ENCODE measurements at places on chromosomes 2 and 18.

DNA sequence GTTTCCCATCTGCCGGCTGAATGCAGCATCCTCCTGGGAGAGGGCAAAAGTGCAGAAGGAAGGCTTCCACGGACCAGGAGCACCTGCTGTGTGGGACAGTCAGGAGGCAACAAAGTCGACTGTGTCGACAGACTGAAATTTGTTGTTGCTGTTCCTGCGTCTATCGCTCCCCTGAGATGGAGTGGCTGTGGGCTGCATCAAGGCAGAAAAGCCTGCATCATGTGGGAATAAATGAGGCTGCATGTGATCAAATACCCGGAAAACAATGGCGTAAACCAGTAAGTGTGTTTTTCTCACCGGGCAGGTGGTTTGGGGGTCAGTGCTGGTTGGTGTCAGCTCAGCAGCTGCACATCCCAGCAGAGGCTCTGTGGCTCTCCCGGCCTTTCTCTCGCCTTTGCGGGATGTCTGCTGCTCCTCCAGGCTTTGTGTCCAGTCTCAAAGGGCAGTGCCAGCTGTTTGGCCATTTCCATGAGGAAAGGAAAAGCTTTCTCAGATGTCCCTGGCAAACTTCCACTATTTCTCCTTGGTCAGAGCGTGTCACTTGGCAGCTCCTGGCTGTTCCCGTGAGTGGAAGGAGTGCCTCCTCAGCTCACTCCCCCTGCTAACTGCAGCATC, 262.4 kb downstream of the NDUFA10 start:
- DNase-seq: no peak

DNA sequence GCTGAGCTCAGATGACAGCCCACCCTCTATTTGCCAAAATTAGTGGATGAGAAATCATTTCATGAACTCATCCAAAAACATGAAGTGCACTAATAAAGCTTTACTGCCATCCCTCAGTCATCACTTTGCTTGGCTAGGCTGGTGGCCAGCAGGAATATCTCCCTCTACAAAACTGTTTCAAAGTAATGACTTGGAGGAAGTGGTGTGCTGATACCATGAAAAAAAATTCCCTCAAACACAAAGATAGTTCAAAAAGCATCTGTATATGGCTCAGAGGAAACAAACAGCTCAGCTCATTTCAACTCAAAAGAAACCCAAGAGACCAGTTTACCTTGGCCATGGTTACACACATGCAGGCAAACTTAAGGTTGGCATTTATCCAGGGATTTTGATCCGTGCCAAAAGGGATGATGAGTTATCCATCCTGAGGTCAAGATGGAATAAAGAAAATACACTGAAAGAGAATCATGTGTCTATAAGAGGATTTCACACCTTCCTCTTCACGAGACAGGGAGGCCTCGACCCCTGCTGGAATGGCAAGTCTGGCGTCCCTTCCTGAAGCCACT, 18.4 kb upstream of the WIPF1 start:
- DNase-seq: no peak

DNA sequence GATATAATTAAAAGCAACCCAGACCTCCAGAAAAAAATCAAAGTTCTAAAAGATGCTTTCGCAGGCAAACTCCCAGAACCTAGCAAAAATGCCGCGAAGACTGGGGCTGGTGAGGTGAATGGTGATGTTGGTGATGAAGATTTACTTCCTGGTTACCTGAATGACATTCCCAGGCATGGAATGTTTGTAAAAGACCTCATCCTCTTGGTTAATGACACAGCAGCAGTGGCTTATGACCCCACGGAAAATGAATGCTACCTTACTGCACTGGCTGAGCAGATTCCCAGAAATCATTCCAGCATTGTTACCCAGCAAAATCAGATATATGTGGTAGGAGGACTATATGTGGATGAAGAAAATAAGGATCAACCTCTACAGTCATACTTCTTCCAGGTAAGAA, 994 bp downstream of the KLHL41 start:
- DNase-seq: no peak

DNA sequence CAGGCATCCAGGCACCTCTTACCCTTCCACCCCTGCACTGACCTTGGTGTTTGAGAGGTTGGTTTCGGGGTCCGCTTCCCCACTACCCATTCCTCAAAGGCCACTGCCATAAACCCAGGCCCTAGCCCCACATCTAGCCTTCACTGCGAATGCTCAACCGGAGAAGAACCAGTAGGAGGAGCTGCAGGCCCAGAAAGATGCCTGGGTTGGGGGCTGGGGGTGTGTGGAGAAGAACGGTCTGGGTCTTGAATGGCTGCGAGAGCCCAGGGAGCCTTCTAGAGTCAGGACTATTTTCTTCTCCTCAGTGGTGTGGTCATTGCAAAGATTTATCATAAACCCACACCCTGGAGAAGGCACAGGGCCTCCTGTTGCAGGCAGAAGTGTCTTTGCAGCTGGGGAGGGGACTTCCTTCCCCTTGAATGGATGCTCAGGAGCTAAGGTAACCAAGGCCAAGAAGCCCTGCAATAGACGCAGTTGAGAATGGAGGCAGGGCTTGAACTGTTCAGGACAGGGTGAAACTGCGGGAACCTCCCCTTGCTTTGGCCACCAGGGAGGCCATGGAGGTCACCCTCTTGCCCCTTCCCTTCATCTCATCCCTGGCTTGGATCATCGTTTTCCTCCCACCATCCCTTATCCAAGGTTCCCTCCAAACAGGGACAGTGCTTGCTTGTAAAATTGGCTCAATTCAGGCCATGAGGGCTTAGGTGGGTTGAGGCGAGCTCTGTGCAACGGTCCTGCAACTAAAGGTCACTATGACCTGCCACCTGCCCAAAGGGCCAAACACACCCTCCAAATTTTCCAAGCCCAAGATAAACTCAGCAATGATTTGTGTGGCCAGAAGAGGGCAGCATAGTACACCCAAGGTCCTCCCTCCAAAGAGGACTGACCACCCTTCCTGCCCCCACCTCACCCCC, 20.9 kb downstream of the THNSL2 start:
- DNase-seq: no peak

GRCh38 chr2:65373365-65373918, 59.0 kb downstream of the SPRED2 start:
- DNase-seq: no peak

GRCh38 chr2:150159300-150159699, 328.2 kb downstream of the RND3 start:
- DNase-seq: no peak

DNA sequence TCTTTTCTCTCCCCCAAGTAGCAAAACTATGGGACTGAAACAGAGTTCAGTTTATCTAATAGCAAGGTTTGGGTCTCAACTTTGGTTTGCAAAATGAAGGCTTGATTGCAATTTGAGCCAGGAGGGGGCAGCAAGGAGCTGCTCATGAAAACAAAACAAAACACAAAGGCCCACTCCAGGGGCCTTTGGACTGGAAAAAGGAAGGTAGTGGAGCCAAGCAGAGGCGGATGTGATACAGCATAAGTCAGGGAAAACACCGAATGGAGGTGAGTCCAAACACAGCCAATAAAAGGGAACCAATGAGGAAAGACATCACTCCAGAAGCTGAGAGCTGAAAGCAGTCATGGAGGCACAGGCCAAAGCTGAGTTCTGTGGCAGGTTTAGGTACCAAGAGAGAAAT, 799.7 kb upstream of the ACVR2A start:
- DNase-seq: peak; percentile 21

GRCh38 chr2:144086965-144087364, 433.0 kb downstream of the ZEB2 start:
- DNase-seq: no peak

GRCh38 chr18:79416022-79416676, 20.4 kb downstream of the NFATC1 start:
- no peak for DNase-seq

- DNase-seq: no peak
These were observed 35.7 kb upstream of the RAB1A start for GRCh38 chr2:65165558-65165957.

- DNase-seq: no peak
These were observed 32.1 kb downstream of the SAP130 start for GRCh38 chr2:127995725-127996124.

DNA sequence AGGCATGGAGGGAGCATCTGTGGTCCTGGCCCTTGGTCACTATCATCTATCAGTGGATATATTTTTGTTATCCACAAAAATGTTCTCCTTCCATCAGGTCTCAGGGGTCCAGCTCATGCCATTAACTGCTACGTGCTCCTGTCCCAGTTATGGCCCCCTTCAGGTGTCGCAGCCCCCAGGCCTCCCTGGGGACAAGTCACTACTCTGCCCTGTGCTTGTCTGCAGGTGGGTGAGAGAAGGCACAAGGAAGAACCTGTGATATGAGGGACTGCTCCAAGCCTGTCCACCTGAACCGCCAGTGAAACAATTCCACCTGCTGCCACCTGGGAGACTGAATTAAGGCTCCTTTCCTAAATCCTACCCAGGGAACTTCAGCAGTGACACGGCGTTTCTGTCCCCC, 229.6 kb upstream of the ID2 start:
- no peak for DNase-seq

GRCh38 chr18:79975985-79976680, 11.7 kb downstream of the HSBP1L1 start:
- no peak for DNase-seq

GRCh38 chr2:126038861-126039260, 617.1 kb upstream of the GYPC start:
- DNase-seq: no peak

DNA sequence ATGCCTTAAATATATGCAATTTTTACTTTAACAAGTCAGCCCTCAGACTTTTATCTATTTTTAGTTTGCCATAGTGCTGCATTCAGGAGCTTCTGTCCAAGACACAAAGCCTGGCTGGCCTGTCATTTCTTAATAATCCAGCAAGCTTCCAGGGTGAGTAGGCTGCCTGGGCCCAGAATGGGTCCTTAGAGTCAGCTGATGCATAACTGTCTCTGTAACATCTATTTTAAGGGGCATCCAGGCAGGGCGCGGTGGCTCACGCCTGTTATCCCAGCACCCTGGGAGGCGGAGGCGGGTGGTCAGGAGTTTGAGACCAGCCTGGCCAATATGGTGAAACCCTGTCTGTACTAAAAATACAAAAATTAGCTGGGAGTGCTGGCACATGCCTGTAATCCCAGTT, 11.8 kb upstream of the GNLY start:
- no peak for DNase-seq

- no peak for DNase-seq
These were observed 43.9 kb downstream of the FOSL2 start for GRCh38 chr2:28436525-28437051.

All from T-helper 1 cell (primary cell).